ENCODE measurements at places on chromosomes 5 and 9. TPM values are rescaled to one million over a fixed set of nuclear protein-coding genes. Genes with fewer than 3 reads are reported as not detected.

The CYLC2 gene
- total RNA-seq: not detected

The IFNA7 gene
- not detected for total RNA-seq

The ISL1 gene
- total RNA-seq: 2.7 TPM

The ZNF367 gene
- 23.8 TPM for total RNA-seq

The FGF1 gene
- 0.63 TPM for total RNA-seq

The IFNK gene
- not detected for total RNA-seq

The MYMK gene
- not detected for total RNA-seq

The RBM27 gene
- total RNA-seq: 24.6 TPM

The GARIN3 gene
- total RNA-seq: not detected

GRCh38 chr9:89042984-89043383 lies 51.7 kb downstream of the S1PR3 start:
- no peak for DNase-seq

DNA sequence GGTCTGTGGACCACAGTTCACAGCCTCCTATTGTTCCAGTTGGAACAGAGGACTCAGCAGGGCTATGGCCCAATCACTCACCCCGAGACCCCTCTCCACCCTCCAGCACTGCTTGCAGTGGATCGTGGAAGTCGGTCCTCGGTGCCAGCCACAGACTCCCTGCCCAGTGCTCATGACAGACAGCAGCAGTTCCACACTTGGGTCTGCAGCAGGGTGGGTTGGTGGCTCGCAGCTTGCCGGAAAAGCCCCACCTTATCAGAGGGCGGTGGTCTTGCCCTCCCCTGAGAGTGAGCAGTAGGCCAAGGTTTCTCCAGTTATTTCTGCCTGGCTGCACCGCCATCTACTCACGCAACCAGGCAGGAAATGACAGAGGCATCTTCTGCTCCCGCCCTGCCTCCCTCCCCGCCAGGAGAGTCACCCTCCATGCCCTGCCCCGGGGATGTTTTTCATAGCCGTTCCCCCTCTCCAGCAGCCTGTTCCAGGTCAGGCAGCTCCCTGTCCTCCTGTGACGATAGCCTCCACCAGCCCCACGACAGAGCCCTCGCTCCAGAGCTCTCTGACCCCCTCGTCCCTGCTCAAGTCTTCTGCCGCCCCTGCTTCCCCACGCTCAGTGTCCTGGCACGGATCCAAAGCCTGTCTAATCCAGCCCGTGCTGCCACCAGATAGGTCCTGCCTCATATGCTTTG lies 34.5 kb downstream of the UNC5A start:
- DNase-seq: peak; percentile 90

DNA sequence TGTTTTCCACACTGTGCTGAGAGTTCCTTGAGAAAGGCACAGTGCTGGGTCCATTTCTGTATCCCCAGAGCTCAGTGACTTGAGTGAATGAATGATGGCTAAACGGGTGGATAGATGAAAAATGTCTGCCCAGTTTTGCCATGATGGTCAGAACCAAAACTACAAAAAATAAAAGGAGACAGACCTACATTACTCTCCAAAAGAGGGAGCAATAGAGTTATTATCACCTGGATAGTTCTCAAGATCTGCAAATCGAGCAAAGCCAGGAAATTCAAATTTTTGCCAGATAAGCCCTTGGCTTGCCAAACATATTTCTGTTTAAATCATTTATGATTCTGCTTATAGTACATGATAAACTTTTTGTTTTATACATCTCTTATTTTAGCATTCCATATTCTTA lies 214.2 kb upstream of the ZNF462 start:
- DNase-seq: no peak

GRCh38 chr9:113907282-113907681 lies 31.2 kb downstream of the ZNF618 start:
- no peak for DNase-seq

DNA sequence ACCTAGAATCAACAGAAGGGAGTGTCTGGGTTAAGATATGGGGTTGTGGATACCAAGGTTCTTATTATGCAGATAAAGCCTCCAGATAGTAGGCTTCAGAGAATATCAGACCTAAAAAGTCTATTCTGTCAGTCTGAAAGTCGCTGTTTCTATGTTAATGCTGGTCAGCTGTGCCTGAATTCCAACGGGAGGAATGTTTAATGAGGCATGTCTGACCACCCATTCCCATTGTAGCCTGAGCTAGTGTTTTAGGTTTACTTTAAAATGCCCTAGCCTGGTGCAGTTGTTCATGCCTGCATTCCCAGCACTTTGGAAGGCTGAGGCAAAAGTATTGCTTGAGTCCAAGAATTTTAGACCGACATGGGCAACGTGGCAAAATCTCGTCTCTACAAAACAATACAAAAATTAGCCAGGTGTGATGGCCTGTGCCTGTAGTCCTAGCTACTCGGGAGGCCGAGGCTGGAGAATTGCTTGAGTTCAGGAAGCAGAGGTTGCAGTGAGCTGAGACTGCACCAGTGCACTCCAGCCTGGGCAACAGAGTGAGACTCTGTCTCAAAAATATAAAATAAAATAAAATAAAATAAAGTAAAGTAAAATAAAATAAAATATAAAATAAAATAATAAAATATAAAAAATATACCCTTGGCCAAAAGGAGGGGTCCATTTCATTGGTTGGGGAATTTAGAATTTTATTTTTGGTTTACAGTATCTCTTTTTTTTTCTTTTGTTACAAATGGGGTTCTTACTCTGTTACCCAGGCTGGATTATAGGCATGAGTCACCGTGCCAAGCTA lies 7.8 kb upstream of the SOX30 start:
- no peak for DNase-seq

DNA sequence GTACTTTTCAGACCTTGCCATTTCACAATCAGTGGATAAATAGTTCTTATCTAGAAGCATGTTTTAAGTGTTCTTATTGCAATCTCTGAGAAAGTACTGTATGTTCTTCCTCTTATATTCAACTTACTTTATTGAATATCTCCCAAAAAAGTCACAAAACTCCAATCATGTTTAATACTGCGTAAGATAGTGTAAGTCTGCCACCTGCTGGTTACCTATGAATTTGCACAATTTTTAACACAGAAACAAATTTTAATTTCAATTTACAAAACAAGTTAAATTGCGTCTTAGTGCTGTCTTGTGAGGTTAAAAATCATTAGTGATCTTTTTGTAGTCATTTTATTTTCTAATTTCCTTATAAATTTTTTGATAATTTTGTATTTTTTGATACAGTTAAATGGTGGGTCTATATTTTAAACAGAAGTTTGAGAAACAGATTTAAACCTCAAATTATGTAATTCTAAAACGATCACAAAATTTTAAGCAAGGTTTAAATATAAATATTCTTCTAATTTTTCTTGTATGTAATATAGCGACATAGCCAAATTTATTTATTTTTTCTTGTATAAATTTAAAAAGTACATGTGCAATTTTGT lies 115.8 kb downstream of the EMB start:
- DNase-seq: no peak

GRCh38 chr5:124234022-124234769 lies 512.2 kb downstream of the ZNF608 start:
- DNase-seq: no peak

GRCh38 chr5:62938927-62939326 lies 360.3 kb downstream of the LRRC70 start:
- no peak for DNase-seq

DNA sequence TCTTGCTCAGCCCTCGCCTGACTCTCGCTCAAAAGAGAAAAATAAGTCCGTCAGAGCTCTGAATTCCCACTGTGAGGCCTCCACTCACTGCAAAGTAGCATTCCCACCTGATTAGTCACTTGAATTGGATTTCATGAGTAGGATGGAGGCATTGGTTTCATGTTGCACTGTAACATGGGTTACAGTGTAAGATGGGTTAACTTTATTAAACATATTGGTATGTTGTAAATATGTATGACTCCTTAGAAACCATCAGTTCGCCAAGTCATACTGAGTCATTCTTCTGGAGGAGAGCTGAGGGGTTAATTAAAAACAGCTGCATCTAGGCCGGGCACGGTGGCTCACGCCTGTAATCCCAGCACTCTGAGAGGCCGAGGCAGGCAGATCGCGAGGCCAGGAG lies 93.8 kb upstream of the BNC2 start:
- peak; percentile 86 for DNase-seq

GRCh38 chr9:82606492-82607382 lies 456.2 kb downstream of the RASEF start:
- DNase-seq: peak; percentile 47

- DNase-seq: peak; percentile 23
These were observed 87.5 kb upstream of the SSBP2 start for GRCh38 chr5:81838307-81838906.

DNA sequence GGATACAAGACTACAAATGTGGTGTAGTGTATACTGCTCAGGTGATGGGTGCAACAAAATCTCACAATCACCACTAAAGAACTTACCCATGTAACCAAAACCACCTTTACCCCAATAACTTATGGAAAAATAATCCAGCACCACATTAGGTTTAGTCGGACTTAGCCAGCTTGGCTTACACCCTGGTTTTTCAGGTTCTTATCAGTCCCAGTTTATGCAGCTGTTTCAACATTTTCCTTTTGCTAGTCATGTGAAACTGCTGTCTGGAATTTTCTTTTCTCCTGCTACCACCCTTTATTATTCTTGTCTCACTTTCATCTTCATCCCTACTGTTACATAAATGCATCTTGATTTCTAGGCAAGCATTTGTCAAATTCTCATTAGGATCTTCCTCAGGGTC lies 51.5 kb downstream of the STK32A start:
- DNase-seq: no peak

DNA sequence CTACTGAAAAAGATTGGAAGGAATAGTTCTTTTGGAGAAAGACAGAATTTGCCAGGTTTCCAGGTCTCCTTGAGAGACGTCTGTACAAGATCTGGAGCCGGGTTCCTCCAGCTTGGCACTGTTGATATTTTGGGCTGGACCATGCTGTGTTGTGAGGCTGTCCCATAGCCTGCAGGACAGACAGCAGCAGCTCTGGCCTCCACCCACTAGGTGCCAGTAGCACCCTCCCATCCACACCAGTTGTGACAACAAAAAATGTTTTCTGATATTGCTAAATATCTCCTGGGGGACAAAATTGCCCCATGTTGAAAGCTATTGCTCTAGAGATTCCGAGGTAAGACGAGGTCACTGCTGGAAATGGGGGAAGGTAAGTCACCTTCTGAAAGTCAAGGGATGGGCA lies 287.7 kb upstream of the DAP start:
- no peak for DNase-seq

- no peak for DNase-seq
These were observed 30.5 kb downstream of the TGFBR1 start for GRCh38 chr9:99135456-99135855.

- no peak for DNase-seq
These were observed 119.0 kb downstream of the ZCCHC7 start for GRCh38 chr9:37239224-37239859.

- DNase-seq: peak; percentile 27
These were observed 109.8 kb upstream of the TBC1D2 start for GRCh38 chr9:98365227-98365669.

- DNase-seq: no peak
These were observed 226.0 kb downstream of the CCDC171 start for GRCh38 chr9:15778861-15779260.

- no peak for DNase-seq
These were observed 77.1 kb upstream of the FST start for GRCh38 chr5:53403291-53403690.

DNA sequence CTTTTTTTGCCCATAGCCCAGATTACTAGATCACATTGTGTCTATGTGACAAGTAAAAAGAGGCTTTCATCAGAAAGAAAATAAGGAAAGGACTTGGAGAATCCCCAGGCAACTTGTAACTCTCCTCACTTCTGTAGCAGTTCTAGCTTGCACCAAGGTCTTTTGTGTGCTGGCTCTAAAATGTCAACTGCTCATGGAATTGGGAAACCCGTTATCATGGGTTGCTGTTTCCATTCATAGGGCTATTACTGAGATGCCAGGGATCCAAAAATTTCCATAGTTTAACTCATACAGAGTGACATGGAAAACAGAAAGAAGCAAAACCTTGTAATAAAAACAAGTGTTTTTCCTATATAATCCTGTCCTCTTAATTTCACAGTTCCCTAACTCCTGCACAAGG lies 123.9 kb upstream of the FBXL7 start:
- DNase-seq: no peak

DNA sequence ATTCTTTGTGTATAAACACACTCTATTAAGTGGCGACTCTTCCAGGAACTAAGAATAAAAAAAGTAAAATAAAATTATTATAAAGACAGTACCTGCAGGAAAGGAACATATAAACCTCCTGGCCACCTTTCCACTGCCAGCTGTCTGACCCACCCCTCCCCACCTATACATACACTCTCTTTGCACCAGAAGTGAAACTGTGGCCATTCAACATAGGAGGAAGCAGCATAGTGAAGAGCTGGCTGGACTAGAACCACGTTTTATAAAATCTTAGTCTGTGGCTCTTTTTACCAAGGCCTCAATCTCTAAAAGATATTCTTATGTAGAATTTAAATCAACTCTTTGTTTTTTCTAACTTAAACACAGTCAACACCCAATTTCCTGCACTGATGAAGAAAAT lies 289.6 kb downstream of the GABRB2 start:
- no peak for DNase-seq

DNA sequence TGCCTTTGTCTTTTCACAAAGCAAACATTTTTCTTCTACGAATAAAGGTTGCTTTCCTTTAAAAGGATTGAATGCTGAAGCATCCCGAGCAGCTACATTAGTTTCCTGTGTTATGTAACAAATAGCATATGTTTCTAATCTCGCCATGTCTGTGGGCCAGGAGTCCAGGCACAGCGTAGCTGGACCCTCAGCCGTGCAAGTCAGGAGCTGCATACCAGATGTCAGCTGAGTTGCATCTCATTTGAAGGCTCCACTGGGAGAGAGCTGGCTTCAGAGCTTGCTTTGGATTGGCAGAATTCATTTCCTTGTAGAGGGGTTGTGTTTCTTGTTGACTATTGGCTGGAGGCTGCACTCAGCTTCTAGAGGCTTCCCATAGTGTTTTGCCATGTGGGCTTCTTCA lies 16.0 kb upstream of the GOLPH3 start:
- DNase-seq: no peak

- DNase-seq: no peak
These were observed 161.2 kb upstream of the SPRY4 start for GRCh38 chr5:142486020-142486419.

DNA sequence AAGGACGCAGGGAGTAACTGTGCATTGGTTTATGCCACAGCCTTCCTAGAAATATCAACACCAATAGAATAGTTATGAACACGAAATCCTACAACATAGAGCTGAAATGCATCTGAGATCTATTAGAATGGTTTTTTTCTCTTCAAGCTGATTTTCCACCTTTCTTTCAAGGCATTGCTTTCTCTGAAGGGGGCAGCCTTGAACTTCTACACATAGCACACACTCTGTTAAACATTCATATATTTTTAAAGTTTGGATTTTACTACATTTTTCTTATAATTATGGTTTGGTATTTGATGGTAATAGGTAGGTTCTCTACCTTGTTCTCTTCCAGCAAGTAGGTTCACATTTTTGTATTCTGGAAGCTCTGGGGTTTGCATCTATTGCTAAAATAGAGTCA lies 661.8 kb downstream of the SEMA5A start:
- DNase-seq: no peak

- DNase-seq: no peak
These were observed 60.0 kb downstream of the ZNF608 start for GRCh38 chr5:124686239-124687004.

Measured in Daoy (cell line).